ENCODE measurements at places on chromosomes 3 and 15. TPM values are rescaled to one million over a fixed set of nuclear protein-coding genes. Genes with fewer than 3 reads are reported as not detected.

The CLDN11 gene
- total RNA-seq, result 193 TPM

The ASB14 gene
- total RNA-seq, result not detected

The CCR4 gene
- total RNA-seq, result not detected

The PLSCR5 gene
- not detected for total RNA-seq

The SAMMSON gene
- 0.42 TPM for total RNA-seq

The ITGB5 gene
- 52.9 TPM for total RNA-seq

The CCR3 gene
- total RNA-seq, result not detected

The CCNB2 gene
- 0.20 TPM for total RNA-seq

The ITGA11 gene
- total RNA-seq, result 3.8 TPM

The PLA1A gene
- 17.2 TPM for total RNA-seq

The STAC gene
- total RNA-seq, result 0.75 TPM

The CD276 gene
- 34.4 TPM for total RNA-seq

The HES1 gene
- 19.3 TPM for total RNA-seq

The SLC35A5 gene
- total RNA-seq, result 65.4 TPM

The CD200R1 gene
- 0.88 TPM for total RNA-seq

The DAZL gene
- not detected for total RNA-seq

The TGM4 gene
- not detected for total RNA-seq

- no peak for DNase-seq
Observed at GRCh38 chr15:100256101-100256969, 85.4 kb downstream of the ADAMTS17 start.

GRCh38 chr3:46087871-46088270 is 60.6 kb upstream of the XCR1 start:
- DNase-seq, result no peak

DNA sequence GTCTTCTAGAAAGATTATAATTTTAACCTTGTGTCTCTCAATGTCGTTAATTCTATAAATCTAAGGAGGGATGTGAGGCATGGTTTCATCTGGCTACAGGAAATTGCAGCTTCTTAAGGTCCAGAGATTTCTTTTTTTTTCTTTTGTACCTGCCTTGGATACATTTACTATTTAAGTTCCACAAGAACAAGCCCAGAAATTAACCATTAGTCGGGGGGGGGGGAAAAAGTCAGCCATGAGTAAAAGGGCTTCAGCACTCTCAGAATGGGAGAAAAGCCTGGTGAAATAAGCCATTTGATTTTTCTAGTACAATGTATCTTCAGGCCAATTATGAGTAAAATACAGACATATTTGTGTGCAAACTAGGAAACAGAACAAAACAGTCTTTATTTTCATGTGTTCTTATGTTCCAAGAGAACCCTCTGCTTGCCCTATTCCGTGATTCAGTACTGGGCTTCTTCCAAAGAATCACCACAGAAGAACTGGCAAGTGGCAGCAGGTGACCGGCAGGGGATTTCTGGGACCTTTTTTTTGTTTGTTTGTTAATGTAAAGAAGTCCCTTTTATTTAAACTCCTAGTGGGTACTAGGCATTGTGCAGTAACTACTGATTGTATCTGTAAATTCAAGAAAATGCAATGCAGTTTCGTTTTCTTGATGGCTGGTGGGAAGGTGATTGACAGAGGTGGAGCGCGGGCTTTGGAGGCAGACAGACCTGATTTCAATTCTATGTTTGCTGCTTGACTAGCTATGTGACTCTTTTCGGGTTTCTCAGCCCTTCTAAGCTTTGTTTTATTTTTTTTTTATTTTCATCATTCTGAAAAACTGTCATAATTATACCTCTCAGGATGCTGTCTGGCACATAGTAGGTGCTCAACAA is 82.5 kb downstream of the PEX5L start:
- DNase-seq, result no peak

DNA sequence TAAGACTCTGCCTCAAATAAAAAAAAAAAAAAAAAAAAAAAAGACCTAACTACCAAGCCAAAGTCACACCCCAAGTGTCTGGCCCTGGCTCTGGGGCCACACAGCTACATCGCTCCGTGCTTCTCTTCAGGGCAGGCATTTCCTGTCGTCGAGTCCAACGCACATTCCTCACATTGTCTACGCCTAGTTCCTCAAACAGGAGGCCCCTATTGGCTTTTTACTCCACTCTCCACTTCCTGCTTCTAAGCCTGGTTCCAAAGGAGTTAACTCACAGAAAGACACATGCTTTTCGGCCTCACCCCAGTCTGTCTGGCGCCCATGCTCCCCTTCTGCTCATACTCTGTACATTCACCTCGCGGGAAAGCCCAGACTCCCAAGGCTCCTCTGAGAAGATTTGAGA is 28.8 kb downstream of the KNG1 start:
- no peak for DNase-seq

- no peak for DNase-seq
Observed at GRCh38 chr3:21273259-21274025, 477.6 kb downstream of the ZNF385D start.

DNA sequence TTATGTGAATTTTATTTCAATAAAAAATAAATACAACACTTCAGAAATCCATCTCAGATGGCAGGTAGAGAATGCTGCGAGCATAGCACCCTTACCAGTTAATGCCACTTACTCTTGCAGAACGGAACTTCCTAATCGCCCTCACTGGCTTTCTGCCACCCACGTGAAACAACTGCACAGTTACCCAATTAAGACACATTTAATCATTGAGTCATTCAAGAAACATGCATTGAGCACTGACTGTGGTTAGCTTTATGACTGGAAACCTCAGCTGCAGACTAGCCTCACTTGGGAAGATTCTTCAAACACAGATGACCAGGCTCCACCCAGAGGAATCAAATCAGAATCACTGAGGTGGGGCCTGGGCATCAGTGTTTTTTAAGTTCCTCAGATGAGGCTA is 5.6 kb upstream of the MFGE8 start:
- DNase-seq, result no peak

GRCh38 chr3:100941041-100941440 is 52.2 kb downstream of the ABI3BP start:
- DNase-seq, result no peak

GRCh38 chr3:56764184-56764583 is 37.6 kb downstream of the ARHGEF3 start:
- DNase-seq, result no peak

DNA sequence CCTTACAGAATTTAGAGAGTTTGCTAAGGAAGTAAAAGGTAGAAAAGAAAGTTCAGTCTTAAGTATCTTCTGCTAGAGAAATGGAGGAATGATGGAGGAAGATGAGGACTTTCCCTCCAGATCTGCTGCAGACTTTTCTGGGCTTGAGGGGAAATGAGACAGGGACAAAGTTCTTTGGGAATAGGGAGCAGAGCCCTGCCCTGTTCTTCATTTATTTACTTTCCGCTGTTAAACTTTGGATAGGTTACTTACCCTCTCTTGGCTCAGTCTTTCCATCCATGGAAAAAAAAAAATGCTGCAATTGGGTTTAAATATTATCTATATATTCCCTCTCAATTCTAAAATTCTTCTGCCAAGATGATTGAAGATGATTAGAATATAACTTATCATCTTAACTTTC is 202.9 kb downstream of the TBL1XR1 start:
- no peak for DNase-seq

DNA sequence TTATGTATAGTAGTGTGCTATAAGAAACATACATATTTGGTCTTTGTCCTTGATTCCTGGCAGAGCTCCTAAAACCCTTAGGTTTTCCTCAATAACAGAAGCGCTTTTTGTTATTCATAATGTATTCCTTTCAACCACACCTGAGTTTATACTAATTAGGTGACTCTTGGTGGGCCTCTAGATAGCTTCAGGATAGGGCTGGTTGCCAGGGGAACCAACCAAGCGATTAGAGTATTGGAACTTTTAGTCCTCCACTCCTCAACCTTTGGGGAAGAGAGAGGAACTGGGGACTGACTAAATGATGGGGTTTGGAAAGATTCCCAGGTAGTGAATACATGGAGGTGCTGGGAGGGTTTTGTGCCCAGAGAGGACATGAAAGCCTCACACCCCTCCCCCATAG is 24.6 kb downstream of the TMCC1 start:
- no peak for DNase-seq

GRCh38 chr3:66075281-66075680 is 36.6 kb upstream of the MAGI1 start:
- DNase-seq, result no peak

DNA sequence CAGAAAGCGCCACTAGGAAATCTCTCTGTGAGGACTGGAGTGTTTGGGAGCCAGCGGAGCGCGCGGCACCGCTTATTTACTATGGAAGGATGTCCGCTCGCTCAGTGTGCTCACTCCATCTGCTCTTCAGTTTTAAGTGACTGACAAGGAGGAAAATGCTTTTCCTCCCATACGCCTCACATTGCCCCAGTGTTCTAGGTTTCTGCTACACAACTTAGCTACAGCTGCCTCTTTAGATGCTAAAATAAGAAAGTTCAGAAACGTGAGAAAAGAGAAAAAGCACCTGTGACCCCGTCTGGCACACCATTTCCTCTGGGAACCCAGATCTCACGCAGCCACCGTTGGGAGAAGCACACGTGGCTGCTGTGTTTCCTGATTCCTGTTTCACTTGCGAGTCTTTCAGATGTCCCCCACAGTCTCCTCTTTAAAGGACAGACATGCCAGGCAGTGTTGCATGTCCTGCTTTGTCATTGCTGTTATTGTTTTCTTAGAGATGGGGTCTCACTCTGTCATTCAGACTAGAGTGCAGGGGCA is 11.7 kb upstream of the MUSTN1 start:
- peak; percentile 51 for DNase-seq

- DNase-seq, result no peak
Observed at GRCh38 chr15:59456114-59456513, 18.1 kb downstream of the FAM81A start.

GRCh38 chr15:35362195-35362829 is 183.7 kb downstream of the DPH6 start:
- DNase-seq, result no peak

- DNase-seq, result peak; percentile 31
Observed at GRCh38 chr3:155323063-155323666, 29.7 kb upstream of the STRIT1 start.

DNA sequence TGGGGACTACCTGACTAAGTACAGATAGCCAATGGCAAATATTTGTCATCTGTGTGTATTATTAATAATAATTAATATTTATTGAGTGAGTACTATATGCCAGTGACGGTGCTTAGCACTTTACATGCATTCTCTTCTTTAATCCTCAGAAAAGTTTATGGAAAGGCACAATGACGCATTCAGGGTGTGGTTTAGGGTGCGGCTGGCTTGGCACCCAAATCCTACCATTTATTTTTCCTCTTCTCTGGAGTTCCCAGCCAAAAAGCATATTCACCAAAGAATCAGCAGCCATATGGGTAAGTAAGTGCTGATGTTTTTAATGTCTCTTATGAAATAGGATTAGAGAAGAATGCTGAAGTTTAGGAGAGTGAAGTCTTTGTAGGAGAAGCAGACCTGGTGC is 140.4 kb upstream of the TP63 start:
- no peak for DNase-seq

DNA sequence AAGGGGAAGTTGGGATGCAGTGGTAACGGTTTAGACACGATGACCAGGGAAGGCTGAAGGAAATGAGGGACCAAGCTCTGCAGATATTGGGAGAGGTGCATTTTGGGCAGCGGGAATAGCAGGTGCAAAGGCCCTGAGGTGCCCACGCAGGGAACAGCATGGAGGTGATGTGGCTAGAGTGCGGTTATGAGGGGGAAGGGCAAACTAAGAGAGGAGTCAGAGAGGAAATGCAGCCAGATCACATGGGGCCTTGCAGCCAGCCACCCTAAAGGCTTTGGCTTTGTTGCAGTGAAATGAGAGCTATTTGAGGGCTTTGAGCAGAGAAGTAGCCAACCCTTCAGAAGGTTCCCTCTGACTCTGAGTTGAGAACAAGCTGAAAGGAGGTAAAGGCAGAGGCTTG is 2.6 kb downstream of the SPATA12 start:
- no peak for DNase-seq

- DNase-seq, result no peak
Observed at GRCh38 chr3:100893108-100893507, 100.1 kb downstream of the ABI3BP start.

DNA sequence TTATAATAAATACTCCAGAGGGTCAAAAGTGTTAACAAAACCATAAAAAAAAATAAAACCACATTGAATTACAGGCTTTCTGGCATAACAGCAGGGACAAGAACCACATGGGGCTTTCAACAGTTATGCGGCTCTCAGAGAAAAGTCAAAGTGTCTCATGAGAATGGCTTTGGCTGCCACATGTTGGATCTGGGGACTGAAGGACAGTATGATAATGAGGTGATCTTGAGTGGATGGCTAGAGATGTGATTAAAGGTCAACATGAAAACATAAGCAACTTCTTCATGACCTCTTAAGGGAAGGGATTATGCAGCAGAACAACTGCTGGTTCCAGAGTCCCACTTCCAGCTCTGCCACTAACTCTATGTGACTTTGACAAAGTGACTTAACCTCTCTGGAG is 5.2 kb downstream of the RAB27A start:
- no peak for DNase-seq

DNA sequence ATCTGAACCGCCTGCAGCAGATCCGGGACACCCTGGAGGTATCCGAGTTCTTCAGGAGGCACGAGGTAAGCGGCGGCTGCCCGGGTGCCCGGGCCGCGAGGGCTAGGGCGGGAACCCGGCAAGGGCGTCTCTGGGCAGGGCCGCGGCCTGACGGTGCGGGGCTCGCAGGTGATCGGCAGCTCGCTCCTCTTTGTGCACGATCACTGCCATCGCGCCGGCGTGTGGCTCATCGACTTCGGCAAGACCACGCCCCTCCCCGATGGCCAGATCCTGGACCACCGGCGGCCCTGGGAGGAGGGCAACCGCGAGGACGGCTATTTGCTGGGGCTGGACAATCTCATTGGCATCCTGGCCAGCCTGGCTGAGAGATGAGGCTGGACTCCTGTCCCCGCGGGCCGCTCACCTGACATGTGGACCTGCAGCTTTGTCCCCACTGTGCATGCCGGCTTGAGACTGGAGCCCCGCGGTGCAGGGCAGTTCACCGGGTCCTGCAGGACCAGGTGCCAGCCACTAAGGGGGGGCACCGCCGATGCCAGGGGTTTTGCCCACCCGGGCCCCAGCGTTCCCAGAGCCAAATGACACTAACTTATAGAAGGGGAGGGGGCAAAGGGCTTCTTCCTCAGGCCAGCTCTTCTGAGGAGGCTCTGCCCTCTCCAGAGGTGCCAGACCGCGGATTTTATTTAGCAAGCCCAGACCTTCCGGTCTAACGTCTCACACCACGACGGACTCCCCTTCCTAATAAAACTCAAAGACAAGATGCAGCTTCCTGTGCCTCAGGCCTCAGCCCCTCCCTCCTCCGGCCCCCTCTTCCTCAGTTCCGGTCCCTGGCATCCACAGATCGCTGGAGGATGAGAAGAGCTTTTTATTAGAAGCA is 9.4 kb downstream of the ITPKA start:
- no peak for DNase-seq

DNA sequence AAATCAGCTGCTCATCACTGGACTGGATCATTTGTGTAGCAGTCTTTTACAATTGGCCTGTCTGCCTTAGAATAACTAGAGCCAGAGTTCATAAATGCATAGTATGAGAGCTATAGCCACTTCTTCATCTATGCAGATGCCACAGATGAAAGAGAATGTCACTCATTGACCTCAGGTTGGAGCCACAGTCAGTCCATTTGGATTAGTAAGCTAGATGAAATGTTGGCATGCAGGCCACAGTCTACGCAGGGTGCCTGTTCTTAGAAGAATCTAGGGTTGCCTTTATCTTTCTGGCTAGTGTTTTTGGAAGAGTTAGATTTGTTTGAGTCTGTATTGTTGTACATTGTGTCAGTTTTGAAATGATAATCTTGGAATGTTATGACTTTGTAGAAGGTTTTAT is 25.4 kb upstream of the EDEM1 start:
- DNase-seq, result no peak
